Gastrocnemius medialis (tissue), 4 donors: ENCODE measurements at places on chromosomes 1 and 21. TPM values are rescaled to one million over a fixed set of nuclear protein-coding genes. Genes with fewer than 3 reads are reported as not detected.

Gene NR5A2
- total RNA-seq: 1.1 TPM

Gene ACOT11
- 0.90 TPM for total RNA-seq

Gene CHI3L1
- 19.7 TPM for total RNA-seq

Gene EBNA1BP2
- total RNA-seq: 65.3 TPM

Gene NPHS2
- not detected for total RNA-seq

Gene CYP4B1
- 57.3 TPM for total RNA-seq

Gene MRPL55
- 70.3 TPM for total RNA-seq

- no peaks in the 10 kb centered on the region for H3K4me1 ChIP-seq
- H3K4me3 ChIP-seq: no peak overlapping the region
- no peaks in the 10 kb centered on the region for H3K27me3 ChIP-seq
Observed at GRCh38 chr21:45026826-45027225, 47.6 kb upstream of the ADARB1 start.

DNA sequence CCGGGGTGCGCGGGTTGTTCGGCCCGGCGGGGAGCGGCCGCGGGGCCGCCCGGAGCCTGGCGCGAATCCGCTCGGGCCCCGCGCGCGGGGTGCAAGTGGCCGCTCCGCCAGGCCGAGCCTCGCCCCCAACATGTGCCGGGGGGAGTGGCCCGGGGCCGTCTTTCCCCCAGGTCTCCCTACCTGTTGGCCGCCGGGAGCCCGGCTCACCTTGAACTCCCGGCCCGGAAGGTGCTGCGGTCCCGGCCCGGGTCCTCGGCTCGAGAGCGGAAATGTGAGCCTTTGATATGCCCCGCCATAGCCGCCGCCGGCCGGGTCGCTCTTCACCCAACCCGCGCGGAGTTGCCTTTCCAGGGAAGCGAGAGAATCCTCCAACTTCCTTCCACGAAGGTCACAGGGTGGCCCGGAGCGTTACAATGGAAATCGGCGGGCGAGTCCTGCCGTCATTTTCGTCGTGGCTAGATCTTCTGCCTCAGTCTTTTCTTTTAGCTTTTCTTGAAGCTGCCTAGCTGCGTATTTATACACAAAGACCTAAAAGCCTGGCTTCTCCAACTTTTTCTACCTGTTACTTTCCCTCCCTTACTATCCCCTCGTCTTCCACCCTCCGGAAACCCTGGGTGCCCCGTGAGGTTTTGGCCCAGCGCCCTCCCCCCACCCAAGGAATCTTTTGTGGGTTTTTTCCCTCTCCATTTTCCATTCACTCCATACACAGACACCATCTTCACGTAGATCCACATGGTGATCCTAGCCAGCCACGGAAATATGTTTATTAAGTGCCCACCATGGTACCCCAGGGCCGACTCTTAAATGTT lies 867 bp downstream of the PTGFRN start:
- H3K27ac ChIP-seq: peak overlapping the region; percentile 48
- H3K36me3 ChIP-seq: no peaks in the 10 kb centered on the region
- H3K4me3 ChIP-seq: peak overlapping the region; percentile 66
- H3K27me3 ChIP-seq: peaks cover 41% of the 10 kb centered on the region
- H3K4me1 ChIP-seq: no peaks in the 10 kb centered on the region

GRCh38 chr1:108063703-108064102 lies 98.7 kb upstream of the VAV3 start:
- H3K4me3 ChIP-seq: no peak overlapping the region
- H3K36me3 ChIP-seq: no peaks in the 10 kb centered on the region
- no peaks in the 10 kb centered on the region for H3K27me3 ChIP-seq
- H3K27ac ChIP-seq: no peak overlapping the region
- no peak for DNase-seq
- no peaks in the 10 kb centered on the region for H3K4me1 ChIP-seq

DNA sequence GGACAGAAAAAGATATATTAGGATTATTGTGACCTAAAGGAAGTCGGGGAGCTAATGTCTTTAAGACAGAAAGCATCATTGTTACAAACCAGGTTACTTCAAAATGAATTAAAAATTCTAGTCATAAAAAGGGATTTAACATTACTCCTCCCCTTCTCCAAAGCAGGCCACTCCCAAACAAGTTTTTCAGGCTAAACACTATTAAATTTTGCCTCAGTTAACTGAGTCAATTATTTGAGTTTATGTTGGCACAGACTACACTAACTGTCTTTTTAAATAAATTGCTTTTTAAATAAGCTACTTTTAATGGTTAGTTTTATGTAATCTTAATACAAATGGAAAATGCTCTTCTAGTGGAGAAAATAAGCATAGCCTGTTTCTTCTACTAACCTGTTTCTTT lies 395.0 kb upstream of the DUSP10 start:
- H3K36me3 ChIP-seq: no peaks in the 10 kb centered on the region
- H3K27me3 ChIP-seq: no peaks in the 10 kb centered on the region
- H3K4me1 ChIP-seq: no peaks in the 10 kb centered on the region

GRCh38 chr1:116417678-116418077 lies 44.6 kb downstream of the ATP1A1 start:
- DNase-seq: no peak
- H3K36me3 ChIP-seq: no peaks in the 10 kb centered on the region
- peaks cover 19% of the 10 kb centered on the region for H3K4me1 ChIP-seq
- no peaks in the 10 kb centered on the region for H3K27me3 ChIP-seq
- H3K4me3 ChIP-seq: peak overlapping the region; percentile 87
- H3K27ac ChIP-seq: peak overlapping the region; percentile 78

GRCh38 chr1:110085671-110086070 lies 15.2 kb upstream of the ALX3 start:
- no peak overlapping the region for H3K4me3 ChIP-seq
- peaks cover 50% of the 10 kb centered on the region for H3K27me3 ChIP-seq
- DNase-seq: no peak
- no peak overlapping the region for H3K27ac ChIP-seq
- peaks cover 13% of the 10 kb centered on the region for H3K4me1 ChIP-seq

DNA sequence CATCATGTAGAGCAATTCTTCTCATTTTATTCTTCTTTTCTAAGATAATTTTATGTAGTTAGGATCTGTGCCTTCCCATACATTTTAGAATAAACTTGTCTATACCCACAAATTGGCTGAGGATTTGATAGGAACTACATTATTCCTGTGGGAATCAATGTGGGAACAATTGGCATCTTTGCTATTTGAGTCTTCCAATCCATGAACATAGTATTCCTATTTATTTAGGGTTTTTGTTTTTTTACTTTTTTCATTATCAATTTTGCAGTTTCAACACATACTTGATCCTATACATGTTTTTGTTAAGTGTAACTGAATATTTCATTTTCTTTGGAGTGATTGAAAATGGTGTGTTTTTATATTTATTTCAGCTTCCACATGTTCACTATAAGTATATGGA lies 8.1 kb upstream of the WNT9A start:
- H3K4me3 ChIP-seq: no peak overlapping the region
- DNase-seq: no peak
- no peak overlapping the region for H3K27ac ChIP-seq
- H3K36me3 ChIP-seq: no peaks in the 10 kb centered on the region
- peaks cover 9% of the 10 kb centered on the region for H3K27me3 ChIP-seq
- H3K4me1 ChIP-seq: no peaks in the 10 kb centered on the region

DNA sequence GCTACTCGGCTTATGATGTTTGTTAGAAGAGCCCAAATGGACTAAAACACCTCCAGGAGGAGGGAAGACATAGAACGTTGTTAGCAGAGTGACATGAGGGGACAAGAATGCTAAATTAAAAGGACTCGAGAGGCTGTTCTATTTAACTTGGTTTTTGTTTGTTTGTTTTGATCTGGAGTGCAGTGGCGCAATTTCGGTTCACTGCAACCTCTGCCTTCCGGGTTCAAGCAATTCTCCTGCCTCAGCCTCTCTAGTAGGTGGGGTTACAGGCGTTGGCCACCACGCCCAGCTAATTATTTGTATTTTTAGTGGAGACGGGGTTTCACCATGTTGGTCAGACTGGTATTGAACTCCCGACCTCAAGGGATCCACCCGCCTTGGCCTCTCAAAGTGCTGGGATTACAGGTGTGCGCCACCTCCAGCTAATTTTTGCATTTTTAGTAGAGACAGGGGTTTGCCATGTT lies 5.1 kb upstream of the HNRNPU start:
- no peaks in the 10 kb centered on the region for H3K36me3 ChIP-seq
- H3K27ac ChIP-seq: no peak overlapping the region
- peaks cover 18% of the 10 kb centered on the region for H3K4me1 ChIP-seq
- DNase-seq: no peak
- H3K27me3 ChIP-seq: no peaks in the 10 kb centered on the region

DNA sequence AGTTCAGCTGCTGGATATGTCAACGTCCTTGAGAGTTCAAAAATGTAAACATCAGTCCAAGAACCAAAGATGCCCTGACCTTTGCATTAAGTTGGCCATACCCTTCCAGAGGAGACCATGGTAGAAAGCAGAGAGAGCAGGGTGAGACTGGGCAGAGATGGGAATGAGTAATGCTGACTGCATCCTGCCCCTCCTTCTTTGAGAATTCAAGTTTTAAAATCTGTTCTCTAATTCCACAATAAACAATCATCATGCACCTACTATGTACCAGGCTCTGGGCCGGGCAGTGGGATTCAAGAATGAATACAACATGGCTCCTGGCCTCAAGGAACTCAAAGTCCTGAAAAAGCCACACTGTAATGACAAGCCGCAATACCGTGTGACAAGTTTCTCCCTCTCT lies 3.9 kb upstream of the HAO2 start:
- H3K27me3 ChIP-seq: no peaks in the 10 kb centered on the region
- no peak overlapping the region for H3K4me3 ChIP-seq
- no peaks in the 10 kb centered on the region for H3K4me1 ChIP-seq
- no peak for DNase-seq
- no peak overlapping the region for H3K27ac ChIP-seq
- H3K36me3 ChIP-seq: no peaks in the 10 kb centered on the region

GRCh38 chr1:83505148-83505547 lies 493.8 kb downstream of the TTLL7 start:
- H3K27ac ChIP-seq: no peak overlapping the region
- DNase-seq: no peak
- no peak overlapping the region for H3K4me3 ChIP-seq
- no peaks in the 10 kb centered on the region for H3K27me3 ChIP-seq
- H3K36me3 ChIP-seq: no peaks in the 10 kb centered on the region
- H3K4me1 ChIP-seq: peaks cover 32% of the 10 kb centered on the region

DNA sequence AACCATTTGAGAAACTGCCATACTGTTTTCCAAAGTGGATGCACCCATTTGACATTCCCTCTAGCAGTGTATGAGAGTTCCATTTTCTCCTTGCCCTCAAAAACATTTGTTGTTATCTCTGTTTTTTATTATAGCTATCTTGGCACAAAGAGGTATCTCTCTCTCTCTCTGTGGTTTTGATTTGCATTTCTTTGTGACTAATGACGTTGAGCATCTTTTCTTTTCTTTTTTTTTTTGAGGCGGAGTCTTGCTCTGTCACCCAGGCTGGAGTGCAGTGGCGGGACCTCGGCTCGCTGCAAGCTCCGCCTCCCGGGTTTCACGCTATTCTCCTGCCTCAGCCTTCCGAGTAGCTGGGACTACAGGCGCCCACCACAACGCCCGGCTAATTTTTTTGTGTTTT lies 17.4 kb upstream of the ZMYM6 start:
- no peak overlapping the region for H3K4me3 ChIP-seq
- H3K27me3 ChIP-seq: peaks cover 3% of the 10 kb centered on the region
- no peak overlapping the region for H3K27ac ChIP-seq
- no peak for DNase-seq

- H3K4me1 ChIP-seq: no peaks in the 10 kb centered on the region
- no peaks in the 10 kb centered on the region for H3K27me3 ChIP-seq
- H3K27ac ChIP-seq: no peak overlapping the region
- no peak for DNase-seq
Observed at GRCh38 chr1:79667848-79668696, 661.5 kb upstream of the ADGRL4 start.

DNA sequence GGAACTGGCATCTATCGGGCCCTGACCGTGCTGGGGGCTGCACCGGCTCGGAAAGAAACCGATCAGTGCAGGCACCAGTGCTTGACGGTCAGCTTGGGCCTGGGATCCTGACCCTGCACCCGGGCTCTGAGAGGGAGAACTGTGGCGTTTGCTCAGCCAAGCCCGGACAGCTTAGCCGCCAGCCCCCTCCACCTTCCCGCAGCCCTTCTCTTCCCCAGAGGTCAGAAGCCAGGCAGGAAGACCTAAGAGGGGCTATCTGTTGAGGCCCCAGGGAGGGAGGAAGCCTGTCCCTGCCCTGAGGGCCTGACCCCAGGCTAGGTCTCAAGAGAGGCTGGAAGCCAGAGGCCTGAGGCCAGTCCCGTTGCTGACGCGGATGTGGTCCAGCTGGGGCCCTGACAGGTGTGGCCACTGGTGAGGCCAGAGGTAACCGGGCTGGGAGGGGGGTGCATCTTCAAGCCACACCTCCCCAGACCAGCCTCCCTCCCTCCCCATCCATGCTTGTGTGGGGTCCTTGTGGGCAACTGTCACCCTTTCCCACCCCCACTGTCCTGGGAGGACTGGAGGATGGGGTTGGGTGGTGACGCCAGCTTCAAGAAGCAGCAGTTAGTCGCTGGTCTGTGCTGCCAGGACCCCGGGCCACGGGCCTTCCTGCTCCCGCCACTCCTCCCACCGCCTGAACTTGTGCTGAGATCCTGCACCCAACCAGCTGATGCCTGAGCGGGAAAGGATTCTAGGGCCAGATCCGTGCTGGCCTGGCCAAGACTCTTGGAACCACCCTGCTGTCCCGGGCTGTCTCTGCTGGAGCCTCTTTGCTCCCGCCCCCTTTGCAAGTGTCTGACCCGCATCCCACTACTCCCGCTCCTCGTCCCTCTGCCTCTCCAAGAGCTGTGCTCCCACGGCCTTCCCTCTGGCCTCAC lies 2.6 kb upstream of the DVL1 start:
- DNase-seq: no peak
- peak overlapping the region; percentile 59 for H3K27ac ChIP-seq
- H3K4me3 ChIP-seq: no peak overlapping the region
- no peaks in the 10 kb centered on the region for H3K27me3 ChIP-seq
- H3K36me3 ChIP-seq: no peaks in the 10 kb centered on the region
- H3K4me1 ChIP-seq: peaks cover 27% of the 10 kb centered on the region

- H3K27me3 ChIP-seq: no peaks in the 10 kb centered on the region
- H3K36me3 ChIP-seq: no peaks in the 10 kb centered on the region
- no peak for DNase-seq
- H3K4me1 ChIP-seq: no peaks in the 10 kb centered on the region
Observed at GRCh38 chr1:12851779-12852178, 3.3 kb upstream of the HNRNPCL1 start.

- no peaks in the 10 kb centered on the region for H3K27me3 ChIP-seq
- H3K4me1 ChIP-seq: peaks cover 16% of the 10 kb centered on the region
- no peaks in the 10 kb centered on the region for H3K36me3 ChIP-seq
Observed at GRCh38 chr1:26686795-26687194, 9.0 kb upstream of the ARID1A start.

- no peak overlapping the region for H3K27ac ChIP-seq
- no peak overlapping the region for H3K4me3 ChIP-seq
- no peaks in the 10 kb centered on the region for H3K36me3 ChIP-seq
- H3K4me1 ChIP-seq: peaks cover 22% of the 10 kb centered on the region
- DNase-seq: no peak
Observed at GRCh38 chr21:45116066-45116465, 41.7 kb downstream of the ADARB1 start.
